ENCODE measurements at places on chromosomes 5 and 9.

GRCh38 chr9:91001146-91001611 lies 199.6 kb downstream of the SYK start:
- no peak for DNase-seq

GRCh38 chr9:121820286-121821005 lies 169.0 kb downstream of the DAB2IP start:
- DNase-seq, result no peak

- DNase-seq, result no peak
These were observed 30.4 kb downstream of the CSF2 start for GRCh38 chr5:132103969-132104391.

DNA sequence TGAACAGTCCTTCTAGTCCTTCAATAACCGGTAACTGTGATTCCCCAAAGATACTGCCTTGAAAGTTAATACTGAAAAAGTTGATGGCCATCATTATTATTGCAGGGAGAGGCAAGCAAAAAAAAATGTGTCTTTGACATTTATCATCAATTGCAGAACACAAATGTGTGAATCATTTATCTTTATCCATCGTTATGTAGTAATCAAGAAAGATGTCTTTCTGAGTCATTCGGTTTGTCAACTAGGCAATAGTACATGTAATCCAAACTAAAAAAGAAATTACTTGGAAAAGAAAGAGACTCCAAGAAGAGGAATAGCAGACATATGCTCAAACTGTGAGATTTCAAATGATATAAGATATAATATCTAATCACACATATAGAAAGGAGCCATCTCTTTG lies 473.0 kb downstream of the CETN3 start:
- no peak for DNase-seq

- no peak for DNase-seq
These were observed 132.1 kb downstream of the AP3B1 start for GRCh38 chr5:78162253-78162862.

- DNase-seq, result no peak
These were observed 31.2 kb upstream of the CEP120 start for GRCh38 chr5:123454259-123454911.

DNA sequence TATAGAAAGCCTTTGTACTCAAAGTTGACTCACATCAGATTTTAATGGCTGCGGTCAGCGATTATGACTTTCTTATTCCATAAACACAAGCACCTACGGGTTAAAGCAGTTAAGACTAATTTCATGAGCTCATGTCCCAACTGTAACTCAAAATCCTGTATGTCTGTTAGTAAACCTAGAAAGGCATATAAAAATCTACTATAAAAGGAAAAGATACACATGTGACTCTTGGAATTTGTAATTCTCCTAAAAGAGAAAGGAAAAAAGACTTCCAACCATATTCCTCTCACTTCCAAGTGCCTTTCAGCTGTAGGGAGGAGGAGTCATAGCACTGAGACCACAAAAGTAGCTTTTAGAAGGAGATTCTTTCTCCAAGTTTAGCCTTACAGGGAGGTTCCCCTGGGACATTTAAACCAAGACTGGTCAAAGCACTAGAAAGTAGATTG lies 129.1 kb downstream of the EBF1 start:
- DNase-seq, result no peak

- no peak for DNase-seq
These were observed 946.4 kb upstream of the PTPRD start for GRCh38 chr9:11559001-11559776.
